Omental fat pad (tissue), 4 donors: ENCODE measurements at places on chromosomes 3 and 15.

GRCh38 chr3:114081037-114081436 is 24.5 kb downstream of the QTRT2 start:
- DNase-seq = no peak

GRCh38 chr15:43911235-43911781 is 84.5 kb downstream of the WDR76 start:
- DNase-seq = no peak

GRCh38 chr3:137692803-137693431 is 71.2 kb upstream of the SOX14 start:
- no peak for DNase-seq

- no peak for DNase-seq
Measured at GRCh38 chr15:25345943-25346342, 92.9 kb downstream of the UBE3A start.

DNA sequence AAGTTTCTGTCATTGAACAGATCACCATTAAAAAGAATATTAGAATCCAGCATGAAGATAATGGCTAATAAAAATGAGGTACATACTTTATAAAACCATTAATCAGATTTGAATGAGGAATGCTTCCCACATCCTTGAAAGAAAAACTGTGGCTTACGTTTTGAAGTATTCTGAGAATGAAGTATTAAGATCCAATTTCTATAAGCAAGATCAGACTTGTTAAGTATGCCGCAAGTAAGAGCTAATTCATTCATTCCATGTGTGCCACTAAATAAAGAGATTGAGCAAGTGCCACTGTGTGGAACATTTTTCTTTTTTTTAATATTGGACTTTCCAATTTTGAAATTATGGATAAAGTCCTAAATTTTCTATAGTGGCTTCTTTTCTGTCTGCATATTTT is 30.6 kb downstream of the NMD3 start:
- DNase-seq = no peak

GRCh38 chr15:53522991-53523390 is 236.5 kb downstream of the WDR72 start:
- no peak for DNase-seq

DNA sequence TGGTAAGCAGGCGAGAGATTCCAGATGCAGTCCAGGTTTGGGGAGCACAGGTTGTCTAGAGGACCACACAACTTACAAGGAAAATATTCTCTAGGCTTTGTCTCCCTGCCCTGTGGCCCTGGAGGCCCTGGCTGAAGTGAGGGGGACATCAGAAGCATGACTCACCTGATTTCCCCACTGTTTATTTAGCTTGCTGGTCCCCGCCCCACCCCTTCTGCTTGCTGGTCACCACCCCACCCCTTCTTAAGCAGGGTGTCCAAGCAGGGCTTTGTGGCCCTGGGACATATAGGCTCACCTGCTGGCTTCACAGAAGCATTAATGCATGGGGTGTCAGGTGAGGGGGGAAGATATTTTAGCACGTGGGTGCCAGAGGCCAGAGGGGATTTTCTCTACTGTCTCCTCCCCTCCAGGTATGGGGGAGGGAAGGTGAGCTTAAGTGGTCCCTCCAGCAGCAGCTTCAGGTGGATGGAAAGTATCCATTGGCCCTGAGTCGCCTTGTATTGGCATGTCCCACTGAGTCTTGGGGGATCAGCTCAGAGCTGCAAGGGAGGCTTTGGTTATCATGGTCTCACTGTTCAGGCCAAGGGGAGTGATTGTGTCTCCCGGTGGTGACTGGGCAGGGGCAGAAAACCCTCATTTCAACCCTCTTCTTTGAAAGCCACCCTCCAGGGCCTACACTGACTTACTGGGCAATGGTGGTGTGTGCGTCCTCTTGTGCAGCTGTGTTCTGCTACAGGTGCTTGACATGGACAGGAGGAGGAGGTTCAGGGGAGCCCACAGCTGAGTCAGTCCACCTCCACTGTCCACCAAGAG is 49.8 kb downstream of the GASK1A start:
- DNase-seq = no peak

- DNase-seq = no peak
Measured at GRCh38 chr3:197847866-197848401, 56.9 kb downstream of the LRCH3 start.

- no peak for DNase-seq
Measured at GRCh38 chr3:186339180-186339918, 22.7 kb downstream of the DGKG start.

- DNase-seq = no peak
Measured at GRCh38 chr15:70597056-70597603, 166.2 kb downstream of the UACA start.

- DNase-seq = no peak
Measured at GRCh38 chr15:41836073-41836472, 2.6 kb upstream of the PLA2G4B start.

- DNase-seq = no peak
Measured at GRCh38 chr15:90028376-90028944, 27.3 kb downstream of the ZNF710 start.

GRCh38 chr3:61807865-61808276 is 246.5 kb downstream of the PTPRG start:
- DNase-seq = no peak
